ENCODE measurements at places on chromosomes 4 and X.

GRCh38 chr4:13536607-13537006 is 7.7 kb downstream of the NKX3-2 start:
- DNase-seq, result peak; percentile 6

GRCh38 chrX:36007207-36007606 is 87.7 kb downstream of the CFAP47 start:
- no peak for DNase-seq

- no peak for DNase-seq
These were observed 71.9 kb downstream of the KDM6A start for GRCh38 chrX:44944894-44945293.

- DNase-seq, result no peak
These were observed 81.9 kb upstream of the LRPAP1 start for GRCh38 chr4:3613967-3614730.

DNA sequence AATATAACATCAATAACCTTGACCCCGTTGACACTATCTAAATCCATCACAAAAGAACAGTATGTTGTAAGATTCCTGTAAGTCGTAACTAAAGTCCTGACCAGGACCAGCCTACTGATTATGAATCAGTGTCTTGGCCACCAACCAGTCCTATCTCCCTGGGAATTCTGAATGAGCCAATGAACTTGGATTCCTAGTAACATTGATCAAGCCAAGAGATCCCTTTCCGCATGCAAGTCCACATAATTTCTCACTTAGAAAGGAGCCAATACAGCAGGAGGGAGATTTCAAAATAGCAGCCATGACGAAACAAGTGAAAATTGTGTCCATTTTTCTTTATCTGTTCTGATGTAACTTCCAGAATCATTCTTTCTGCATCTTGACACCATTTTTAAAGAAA is 9.5 kb downstream of the XPNPEP2 start:
- peak; percentile 86 for DNase-seq

DNA sequence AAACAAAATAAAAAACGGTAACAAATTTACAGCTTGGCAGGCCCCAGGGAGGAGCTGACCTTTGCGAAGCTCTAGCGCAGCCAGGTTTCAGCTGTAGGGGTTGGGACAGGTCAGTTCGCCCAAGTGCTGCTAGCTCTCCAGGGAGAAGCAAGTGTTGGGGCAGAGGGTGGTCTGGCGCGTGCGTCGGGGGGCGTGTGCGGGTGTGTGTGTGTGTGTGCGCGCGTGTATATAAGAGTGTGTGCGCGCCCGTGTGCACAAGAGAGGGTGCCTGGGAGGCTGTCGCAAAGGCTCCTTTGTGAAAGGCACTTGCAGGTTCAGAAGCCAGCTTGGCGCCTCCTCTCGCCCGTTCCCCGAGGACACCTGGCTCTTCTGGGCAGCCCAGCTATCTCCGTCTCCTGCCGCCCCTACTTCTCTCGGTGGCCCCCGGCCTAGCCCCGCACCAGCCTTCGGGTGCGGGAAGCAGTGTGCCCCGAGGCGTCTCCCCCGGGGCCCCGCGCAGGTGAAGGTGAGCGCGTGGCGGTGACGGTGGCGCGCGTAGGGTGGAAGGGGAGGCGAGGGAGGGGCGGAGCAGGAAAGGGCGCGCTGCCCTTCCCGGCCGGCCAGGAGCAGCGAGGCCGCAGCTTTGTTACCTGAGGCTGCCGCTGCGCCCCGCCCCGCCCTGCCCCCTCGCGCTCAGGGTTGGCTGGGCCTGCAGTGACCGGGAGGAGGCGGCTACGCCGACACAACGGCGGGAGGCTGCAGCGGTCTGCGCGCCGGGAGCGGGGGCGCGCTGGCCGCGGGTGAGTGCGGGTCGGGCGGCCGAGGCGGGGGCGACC is at the start of gene FHDC1:
FHDC1 (plus strand) TSS at position 693 of the 815 bp plus-strand sequence. CDS start 6,735 bp downstream, outside the sequence.
- DNase-seq, result peak; percentile 35

GRCh38 chr4:78286281-78286680 is 229.2 kb downstream of the FRAS1 start:
- DNase-seq, result no peak

DNA sequence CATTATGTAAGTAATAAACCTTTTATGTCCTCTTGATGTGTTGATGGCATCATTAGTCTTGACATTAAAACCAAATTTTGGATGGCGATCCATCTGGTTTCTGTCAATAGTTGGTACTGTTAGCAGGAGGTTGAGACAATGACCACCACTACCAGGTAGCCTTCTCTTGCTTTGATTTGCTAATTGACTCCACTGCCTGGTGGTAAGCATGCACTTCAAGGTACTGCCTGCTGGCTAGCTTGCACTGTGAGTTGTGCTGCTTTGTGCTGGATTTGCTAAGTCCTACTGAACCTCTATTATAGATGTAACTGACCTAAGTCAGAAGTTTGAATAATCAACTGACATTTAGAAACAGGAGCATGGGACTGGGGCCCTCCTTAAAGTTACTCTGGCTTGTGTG is 46.3 kb downstream of the ATP1B4 start:
- DNase-seq, result no peak

Data from foreskin fibroblast (primary cell).